ENCODE measurements at places on chromosomes 5 and 9.
A peak's percentile ranks its signal among the peaks of the same experiment; 100 is the strongest.

DNA sequence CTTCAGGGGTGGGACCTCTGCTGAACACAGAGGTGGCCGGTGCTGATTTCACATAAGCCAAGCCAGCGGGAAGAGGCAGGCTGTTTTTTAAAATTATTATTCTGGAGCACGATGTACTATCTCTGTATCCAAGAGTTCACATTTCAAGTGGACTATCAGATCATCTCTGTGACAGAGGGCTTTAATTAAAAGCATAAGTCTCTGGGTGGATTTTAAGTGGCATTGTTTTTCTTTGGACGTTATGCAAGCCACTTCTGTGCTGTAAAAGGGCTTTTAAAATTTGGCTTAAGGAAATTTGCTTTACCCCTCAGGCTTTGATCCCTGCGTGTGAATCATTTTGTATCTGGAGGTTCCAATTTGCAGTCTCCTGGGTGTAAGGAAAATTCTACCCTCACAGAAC is 124.7 kb downstream of the PALM2AKAP2 start:
- DNase-seq, result no peak

- DNase-seq, result peak; percentile 28
Observed at GRCh38 chr5:32092938-32093812, 80.9 kb downstream of the GOLPH3 start.

- DNase-seq, result no peak
Observed at GRCh38 chr5:134758176-134758503, 439 bp upstream of the DDX46 start.

- DNase-seq, result no peak
Observed at GRCh38 chr5:167633931-167634341, 657.5 kb upstream of the WWC1 start.

DNA sequence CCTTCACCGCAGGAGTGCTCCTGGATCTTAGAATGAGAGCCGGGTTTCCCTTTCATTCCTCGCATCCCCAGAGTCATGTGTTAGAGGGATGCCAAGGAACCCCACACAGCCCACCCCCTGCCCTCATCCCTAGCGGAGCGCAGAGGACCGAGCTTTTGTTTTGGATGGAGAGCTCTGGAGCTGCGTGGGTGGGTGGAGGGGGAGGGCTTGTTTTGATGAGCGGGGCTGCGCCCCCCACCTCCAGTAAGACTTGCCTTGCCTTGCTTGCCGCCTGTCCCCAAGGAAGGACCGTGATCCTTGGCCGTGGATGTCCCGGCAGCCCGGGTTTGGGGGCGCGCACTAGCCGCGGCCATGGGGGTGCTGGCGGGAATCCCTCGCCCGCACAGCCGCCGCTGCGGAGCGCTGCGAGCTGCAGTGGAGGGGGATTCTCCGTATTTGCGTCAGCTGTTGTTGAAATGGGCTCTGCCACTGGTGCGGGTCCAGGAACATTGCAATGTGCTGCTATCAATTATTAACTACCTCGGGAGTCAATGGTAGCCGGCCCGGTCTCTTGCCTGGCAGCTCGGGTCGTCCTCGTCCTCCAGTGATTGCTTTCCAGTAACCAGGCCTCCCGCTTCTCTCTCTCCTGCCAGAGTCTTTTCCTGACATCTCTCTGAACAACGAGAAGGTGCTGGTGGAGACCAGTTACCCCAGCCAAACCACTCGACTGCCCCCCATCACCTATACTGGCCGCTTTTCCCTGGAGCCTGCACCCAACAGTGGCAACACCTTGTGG is 1.0 kb downstream of the EGR1 start:
- no peak for DNase-seq

DNA sequence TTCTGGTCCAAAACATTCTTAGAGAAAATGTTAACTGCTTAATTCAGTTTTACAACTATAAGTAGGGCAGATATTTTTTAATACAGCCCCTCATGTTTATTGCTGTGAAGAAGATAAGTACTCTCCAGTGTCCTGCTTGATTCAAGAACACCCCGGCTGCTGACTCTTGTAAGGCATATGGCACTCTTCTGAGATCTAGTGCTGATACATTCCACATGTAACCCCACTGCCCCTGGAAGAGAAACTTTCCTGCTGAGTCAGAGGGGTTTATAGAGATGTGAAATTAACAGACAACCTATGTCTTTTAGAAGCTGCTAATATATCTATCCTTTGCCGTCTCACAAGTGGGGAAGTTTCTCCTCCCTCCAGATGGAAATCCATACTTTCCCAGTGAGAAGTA is 1.0 kb upstream of the MINAR2 start:
- no peak for DNase-seq

- DNase-seq, result no peak
Observed at GRCh38 chr9:98997604-98998003, 53.9 kb downstream of the COL15A1 start.

GRCh38 chr9:35909687-35910612 is 660 bp downstream of the SPAAR start:
- no peak for DNase-seq

GRCh38 chr9:100756217-100756616 is 178.3 kb downstream of the CAVIN4 start:
- DNase-seq, result no peak

GRCh38 chr9:89483592-89484474 is 14.1 kb downstream of the SEMA4D start:
- DNase-seq, result no peak

- DNase-seq, result no peak
Observed at GRCh38 chr9:121663591-121663990, 12.2 kb downstream of the DAB2IP start.

- DNase-seq, result no peak
Observed at GRCh38 chr9:113673726-113674125, 202.4 kb upstream of the ZNF618 start.

DNA sequence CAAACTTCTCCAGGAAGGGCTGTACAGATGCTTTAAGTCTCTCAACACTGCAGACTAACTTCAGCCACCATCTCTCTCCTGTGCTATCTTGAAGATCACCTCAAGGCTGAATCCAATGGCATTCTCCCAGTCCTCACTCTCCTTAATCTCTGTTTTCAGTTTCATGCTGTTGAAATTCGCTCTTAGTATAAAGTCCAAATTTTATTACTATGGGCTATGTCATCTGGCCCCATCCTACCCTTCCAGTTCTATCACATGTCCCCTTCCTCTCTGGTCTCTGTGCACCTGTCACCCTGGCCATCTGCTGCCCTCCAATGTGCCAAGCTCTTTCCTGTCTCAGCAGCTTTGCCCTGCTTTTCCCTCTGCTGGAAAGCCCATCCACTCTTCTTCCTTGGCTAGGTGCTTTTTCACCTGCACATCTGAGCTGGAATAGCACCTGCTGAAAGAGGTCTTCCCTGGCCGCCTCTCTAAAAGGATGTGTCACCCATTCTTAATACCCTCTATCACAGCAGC is 284.7 kb upstream of the MAP3K1 start:
- DNase-seq, result no peak

GRCh38 chr9:33815781-33816180 is 1.2 kb upstream of the UBE2R2 start:
- DNase-seq, result no peak

- peak; percentile 60 for DNase-seq
Observed at GRCh38 chr5:43042176-43042625, 2.1 kb upstream of the ANXA2R start.

- no peak for DNase-seq
Observed at GRCh38 chr5:137340881-137341280, 158.2 kb downstream of the SPOCK1 start.

GRCh38 chr5:168813184-168813968 is 234.2 kb upstream of the PANK3 start:
- DNase-seq, result no peak

GRCh38 chr9:7613931-7614330 is 185.6 kb downstream of the DMAC1 start:
- DNase-seq, result no peak

GRCh38 chr5:160655717-160656116 is 196.3 kb downstream of the ATP10B start:
- DNase-seq, result no peak

GRCh38 chr5:169088028-169088725 is 212.8 kb downstream of the SLIT3 start:
- DNase-seq, result no peak

DNA sequence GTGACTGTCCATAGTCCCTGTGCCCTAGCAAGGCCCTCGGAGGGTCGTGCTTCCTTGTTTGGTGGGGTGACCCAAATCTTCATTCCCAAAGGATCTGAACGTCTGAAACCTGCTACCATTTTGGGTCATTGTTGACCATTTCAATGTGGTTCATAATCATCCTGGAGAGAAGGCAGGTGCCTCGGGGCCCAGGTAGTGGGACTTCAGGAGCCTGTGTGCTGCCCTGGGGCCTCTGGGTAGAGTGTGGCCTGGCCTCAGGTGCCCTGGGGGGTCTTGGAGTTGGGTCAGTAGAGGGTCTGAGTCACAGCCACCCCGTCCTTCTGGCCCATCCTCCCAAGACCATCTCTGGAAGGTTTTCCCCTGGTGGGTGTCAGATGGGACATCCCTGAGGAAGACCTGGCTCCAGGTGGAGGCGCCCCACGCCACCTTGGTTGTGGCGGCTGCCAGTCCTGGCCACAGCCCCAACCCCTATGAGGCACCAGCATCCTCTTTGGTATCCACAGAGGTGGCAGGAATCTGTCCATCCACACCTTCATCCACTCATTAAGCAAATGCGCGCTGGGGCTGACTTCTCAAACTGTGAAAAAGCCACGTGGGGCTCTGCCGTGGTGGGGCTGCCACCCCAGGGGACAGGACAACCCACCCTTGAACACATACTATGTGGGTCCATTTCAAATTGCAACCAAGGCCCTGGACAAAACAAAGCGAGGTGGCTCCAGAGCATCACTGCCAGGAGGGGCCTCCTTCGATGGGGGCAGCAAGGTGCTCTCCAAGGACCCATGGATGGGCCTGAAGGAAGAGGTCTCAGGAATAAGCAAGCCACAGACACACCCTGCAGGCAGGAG is 41.6 kb upstream of the FCN1 start:
- no peak for DNase-seq

DNA sequence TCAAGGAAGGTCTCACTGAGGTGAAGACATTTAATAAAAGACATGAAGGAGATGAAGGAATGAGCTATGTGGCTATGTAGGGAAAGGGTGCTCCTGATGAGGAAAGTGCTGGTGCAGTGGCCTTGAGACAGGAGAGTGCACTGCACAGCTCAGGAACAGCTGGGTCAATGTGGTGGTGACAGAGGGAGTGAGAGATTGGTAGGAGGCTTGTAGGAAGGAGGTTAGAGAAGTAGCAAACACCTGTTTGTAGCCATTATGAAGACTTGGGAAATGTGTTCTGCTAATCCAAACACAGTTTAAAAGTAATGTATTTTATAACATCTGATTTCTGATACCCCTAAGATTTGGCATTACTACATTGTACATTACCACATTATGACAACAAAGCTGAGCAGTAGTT is 115.1 kb upstream of the MTAP start:
- DNase-seq, result no peak

GRCh38 chr5:77167695-77168121 is 42.8 kb upstream of the PDE8B start:
- no peak for DNase-seq

DNA sequence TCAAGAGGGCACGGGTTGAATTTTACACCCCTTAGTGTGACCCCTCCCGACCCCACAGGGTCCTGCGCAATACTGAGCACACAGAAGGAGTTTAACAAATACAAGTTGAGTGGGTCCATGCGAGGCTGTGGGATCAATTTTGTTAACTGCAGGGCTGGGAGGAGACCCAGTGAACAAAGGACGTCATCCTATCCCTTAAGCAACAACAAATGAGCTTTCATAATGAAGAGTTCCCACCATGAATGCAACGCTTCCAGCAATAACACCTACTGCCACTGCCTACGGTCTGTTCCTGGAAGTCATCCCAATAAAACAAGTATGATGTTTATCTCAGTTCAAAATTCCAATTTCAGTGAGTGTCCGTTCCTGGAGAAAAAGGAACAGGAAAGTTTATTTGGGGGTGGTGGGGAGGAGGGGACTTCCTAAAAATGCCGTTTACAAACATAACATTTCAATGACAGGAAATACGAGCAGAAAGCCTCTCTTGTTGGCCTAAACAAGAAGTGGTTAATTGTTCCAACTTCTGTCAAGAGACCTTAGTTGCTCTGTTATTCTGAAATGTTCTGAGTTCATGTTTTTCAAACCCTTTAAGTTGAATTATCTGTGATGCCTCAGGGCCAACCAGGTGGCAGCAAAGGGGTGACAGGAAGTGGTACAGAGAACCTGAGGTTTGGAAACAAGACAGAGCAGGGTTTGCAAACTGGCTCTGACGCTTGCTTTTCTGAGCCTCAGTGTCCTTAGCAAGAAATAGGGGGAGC is 65.8 kb upstream of the PLPP6 start:
- DNase-seq, result peak; percentile 6

GRCh38 chr5:125713109-125713805 is 710.0 kb upstream of the GRAMD2B start:
- DNase-seq, result no peak

DNA sequence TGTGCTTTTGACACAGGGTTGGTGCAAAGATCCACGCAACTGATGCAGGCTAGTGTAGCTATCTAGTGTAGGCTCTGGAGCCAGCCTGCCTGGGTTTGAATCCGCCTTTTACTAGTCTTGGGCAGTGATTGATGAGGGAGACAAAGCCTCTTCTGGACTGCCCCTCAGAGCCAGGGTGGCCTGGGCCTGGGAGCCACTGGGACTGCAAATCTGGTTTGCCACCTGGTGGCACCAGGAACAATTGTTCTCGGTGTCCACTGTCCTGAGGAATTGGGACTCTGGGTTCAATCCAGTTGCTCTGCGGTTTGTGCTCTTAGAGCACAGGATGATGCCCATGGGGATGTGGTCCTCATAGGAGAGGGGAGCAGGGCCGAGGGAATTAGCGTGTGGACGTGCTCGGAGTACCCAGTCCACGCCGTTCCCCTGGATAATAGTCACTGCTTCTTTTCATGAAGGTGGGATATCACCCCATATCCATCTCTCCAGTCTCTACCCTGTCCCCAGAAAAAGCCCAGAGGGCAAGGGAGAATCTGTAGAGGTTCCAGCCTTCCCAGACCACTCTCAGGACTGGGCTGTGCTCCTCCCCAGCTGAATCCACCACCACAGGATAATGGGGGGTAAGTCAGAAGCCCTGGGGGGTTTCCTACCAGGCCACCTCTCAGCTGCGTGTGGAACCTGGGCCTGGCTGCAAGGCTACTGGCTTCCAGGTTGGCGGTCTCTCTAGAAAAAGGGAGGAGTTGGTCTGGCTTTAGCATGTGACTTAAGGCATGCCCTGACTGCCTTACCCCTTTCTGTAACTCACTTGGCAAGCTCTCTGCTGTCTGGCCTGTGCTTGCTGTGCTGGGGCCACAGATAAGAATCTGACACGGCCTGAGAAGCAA is 1.9 kb downstream of the B4GALT7 start:
- DNase-seq, result no peak

DNA sequence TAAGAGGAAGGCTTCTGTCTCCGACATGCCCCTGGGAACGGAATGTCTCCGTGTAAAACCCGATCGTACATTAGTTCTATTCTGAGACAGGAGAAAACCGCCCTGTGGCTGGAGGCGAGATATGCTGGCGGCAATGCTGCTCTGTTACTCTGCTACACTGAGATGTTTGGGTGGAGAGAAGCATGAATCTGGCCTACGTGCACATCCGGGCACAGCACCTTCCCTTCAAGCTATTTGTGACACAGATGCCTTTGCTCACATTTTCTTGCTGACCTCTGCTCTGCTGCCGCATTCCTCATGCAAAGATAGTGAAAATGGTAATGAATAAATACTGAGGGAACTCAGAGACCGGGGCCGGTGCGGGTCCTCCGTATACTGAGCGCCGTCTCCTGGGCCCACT is 2.2 kb upstream of the DPP7 start:
- no peak for DNase-seq

All from activated CD8-positive, alpha-beta memory T cell treated with anti-CD3 and anti-CD28 coated beads for 4 hours (primary cell).